Smooth muscle cell of the pulmonary artery (primary cell): ENCODE measurements at places on chromosomes 16 and 17. TPM values are rescaled to one million over a fixed set of nuclear protein-coding genes. Genes with fewer than 3 reads are reported as not detected.

MSRB1 gene
- total RNA-seq: 5.0 and 7.1 TPM in 2 replicates

FN3KRP gene
- total RNA-seq: 15.1 and 16.5 TPM in 2 replicates

EFNB3 gene
- total RNA-seq: 0.10 and 0.39 TPM in 2 replicates

KRTAP2-1 gene
- total RNA-seq: not detected in 2 replicates

CCL5 gene
- total RNA-seq: 0.07 TPM in 1 of 2 replicates, not detected in the other

SGCA gene
- total RNA-seq: 16.6 and 23.8 TPM in 2 replicates

USP43 gene
- not detected in 2 replicates for total RNA-seq

CA7 gene
- not detected in 2 replicates for total RNA-seq

CRISPLD2 gene
- total RNA-seq: 1.2 and 38.1 TPM in 2 replicates

ARL16 gene
- total RNA-seq: 17.1 and 18.2 TPM in 2 replicates

KRTAP16-1 gene
- not detected in 2 replicates for total RNA-seq

SPIRE2 gene
- total RNA-seq: 0.72 and 1.1 TPM in 2 replicates

CCDC154 gene
- total RNA-seq: 0.33 and 0.96 TPM in 2 replicates

TBC1D24 gene
- total RNA-seq: 20.7 and 28.8 TPM in 2 replicates

RGS9 gene
- 1.1 TPM in 2 replicates for total RNA-seq

KCNJ18 gene
- total RNA-seq: not detected in 2 replicates

ABHD15 gene
- total RNA-seq: 8.8 and 10.1 TPM in 2 replicates

FN3K gene
- total RNA-seq: 7.6 and 14.3 TPM in 2 replicates

TRIM16 gene
- total RNA-seq: 59.2 and 62.9 TPM in 2 replicates

G6PC1 gene
- not detected in 2 replicates for total RNA-seq

C1QL1 gene
- 0.33 and 0.46 TPM in 2 replicates for total RNA-seq
